Iris pigment epithelial cell (primary cell): ENCODE measurements at places on chromosomes 3 and 15.

GRCh38 chr15:31857194-31857593, 173.1 kb upstream of the CHRNA7 start:
- no peak for DNase-seq

- DNase-seq, result peak; percentile 90
These were observed 11.0 kb downstream of the TEX264 start for GRCh38 chr3:51682079-51682478.

DNA sequence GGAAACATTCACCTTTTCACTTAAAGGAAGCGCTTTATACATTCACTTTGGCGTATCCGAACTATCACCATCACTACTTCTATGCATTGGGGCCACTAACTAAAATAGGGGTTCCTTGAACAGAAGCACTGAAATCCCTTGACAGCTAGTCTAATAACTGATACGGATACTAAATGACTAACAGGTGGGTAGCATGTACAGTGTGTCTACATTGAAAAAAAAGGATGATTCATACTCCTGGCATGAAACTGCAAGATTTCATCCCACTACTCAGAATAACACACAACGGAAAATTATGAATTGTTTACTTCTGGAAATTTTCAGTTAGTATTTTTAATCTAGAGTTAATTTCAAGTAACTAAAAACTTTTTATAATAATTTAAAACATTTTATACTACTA, 96.7 kb downstream of the SMARCC1 start:
- peak; percentile 63 for DNase-seq

- DNase-seq, result peak; percentile 34
These were observed 68.1 kb upstream of the ABI3BP start for GRCh38 chr3:101061312-101061711.

DNA sequence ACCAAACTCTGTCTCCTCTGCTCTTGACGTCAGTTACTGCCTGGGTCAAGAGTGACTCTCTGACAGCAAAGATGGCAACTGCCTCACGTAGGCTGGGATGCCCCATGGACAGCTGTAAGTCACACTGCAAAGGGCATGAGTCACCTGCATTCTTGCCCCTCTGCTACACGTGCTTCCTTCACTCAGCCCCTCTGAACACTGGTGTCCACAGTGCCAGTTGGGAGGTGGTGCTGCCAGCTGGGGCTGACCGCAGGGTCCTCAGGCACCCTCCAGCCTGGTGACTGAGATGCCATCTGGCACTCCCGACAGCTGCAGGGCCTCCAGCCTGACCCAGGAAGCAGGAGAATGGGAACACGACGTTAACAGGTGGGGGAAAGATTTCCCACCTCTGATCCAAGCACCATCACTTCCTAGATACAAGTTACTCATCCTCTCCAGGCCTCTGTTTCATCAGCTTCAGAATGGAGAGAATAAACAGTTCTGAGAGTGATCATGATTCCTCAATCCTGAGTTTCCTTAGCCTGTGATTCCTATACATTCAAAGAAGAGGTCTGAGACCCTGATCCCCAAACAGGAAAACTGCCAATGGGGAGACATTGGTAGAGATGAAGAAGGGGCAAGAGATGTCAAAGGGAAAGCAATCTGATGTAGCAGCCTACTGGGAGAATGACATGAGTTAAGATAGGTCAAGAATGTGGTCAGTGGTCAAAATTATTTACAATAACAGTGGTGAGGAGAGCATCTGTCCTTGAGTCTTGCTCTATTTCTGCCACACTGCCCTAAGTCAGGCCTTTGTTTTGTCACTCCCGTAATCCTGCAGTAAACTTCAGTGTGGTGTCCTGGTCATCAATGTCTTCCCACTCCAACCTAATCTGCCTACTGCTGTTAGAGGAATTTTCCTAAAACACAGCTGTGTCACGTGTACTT, 86.1 kb upstream of the BCL6 start:
- peak; percentile 43 for DNase-seq

DNA sequence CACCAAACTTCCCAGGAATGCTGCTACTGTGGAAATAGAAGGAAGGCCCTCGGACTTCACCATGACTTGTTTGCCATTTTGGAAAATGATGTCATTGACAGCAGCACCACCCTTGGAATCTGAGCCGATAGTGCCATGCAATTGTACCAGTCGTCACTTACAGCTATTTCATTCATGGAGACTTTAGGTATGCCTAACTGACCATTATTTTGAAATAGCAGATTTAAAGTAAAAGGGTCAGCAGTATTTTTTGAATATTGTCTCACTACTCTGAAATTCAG, 66.0 kb upstream of the ARL8B start:
- DNase-seq, result no peak

GRCh38 chr3:88150806-88151205, 1.0 kb downstream of the C3orf38 start:
- no peak for DNase-seq

GRCh38 chr3:8519156-8519555, 17.5 kb downstream of the LMCD1 start:
- DNase-seq, result peak; percentile 92

DNA sequence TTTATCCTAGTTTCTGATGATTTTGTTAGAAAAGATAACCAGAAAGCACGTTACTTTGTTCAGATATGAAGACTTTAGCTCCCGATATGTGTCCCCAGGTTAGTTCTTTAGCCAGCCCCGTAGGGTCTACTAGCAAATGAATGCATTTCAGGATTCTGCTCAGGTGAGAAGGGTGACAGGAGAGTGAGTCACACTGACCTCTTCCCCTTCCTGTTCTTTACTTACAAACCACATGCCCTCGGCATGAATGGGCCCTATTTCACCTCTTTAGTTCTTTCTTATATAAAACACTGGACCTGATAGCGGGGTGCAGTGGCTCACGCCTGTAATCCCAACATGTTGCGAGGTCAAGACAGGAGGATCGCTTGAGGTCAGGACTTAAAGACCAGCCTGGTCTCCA, 98.4 kb downstream of the SLC49A4 start:
- no peak for DNase-seq

- no peak for DNase-seq
These were observed 51.6 kb downstream of the SLC2A2 start for GRCh38 chr3:170974872-170975271.
